IMR-90 (cell line): ENCODE measurements at places on chromosomes 1 and 21. TPM values are rescaled to one million over a fixed set of nuclear protein-coding genes. Genes with fewer than 3 reads are reported as not detected.

The S100A6 gene
- total RNA-seq: 373 and 555 TPM in 2 replicates

The MAGI3 gene
- 8.8 and 9.2 TPM in 2 replicates for total RNA-seq

The SLAMF7 gene
- not detected in 2 replicates for total RNA-seq

DNA sequence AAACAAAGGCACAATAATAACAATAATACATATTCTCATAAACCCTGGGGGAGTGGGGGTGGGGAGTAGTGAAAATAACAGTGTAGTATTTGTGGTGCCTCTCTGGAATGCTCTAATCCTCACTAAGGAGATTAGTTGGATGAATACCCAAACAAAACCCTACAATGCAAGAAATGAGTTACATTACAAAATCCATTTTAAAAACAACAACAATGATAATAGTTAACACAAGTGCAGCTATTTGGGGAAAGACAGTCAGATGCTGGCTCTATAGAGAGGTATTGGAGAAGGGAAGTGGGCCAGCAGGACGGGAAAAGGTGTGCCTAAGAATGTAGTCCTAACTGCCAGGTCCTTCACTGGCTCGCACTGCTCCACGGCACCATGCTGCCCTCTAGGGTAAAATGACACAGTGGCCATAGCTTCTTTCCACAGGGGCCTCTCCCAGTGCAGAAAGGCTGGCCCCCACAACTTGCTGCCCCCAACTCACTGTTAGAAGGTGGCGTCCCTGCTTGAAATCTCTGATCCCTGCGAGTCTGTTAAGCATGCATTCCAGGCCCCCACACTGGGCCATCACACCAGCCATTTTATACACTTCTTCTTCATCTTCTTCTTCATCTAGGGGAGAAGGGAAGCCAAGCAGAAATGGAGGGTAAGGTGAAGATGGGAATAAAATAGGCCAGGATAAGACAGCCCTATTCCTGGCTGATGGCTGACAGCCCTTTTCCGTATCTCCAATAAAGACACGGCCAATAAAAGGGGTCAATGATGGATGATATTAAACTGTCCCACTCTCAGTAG is 113.8 kb downstream of the UBR4 start:
- peak; percentile 7 for DNase-seq
- peaks cover 77% of the 10 kb centered on the region for H3K36me3 ChIP-seq
- H3K27me3 ChIP-seq: no peaks in the 10 kb centered on the region
- no peak overlapping the region for H3K4me3 ChIP-seq

DNA sequence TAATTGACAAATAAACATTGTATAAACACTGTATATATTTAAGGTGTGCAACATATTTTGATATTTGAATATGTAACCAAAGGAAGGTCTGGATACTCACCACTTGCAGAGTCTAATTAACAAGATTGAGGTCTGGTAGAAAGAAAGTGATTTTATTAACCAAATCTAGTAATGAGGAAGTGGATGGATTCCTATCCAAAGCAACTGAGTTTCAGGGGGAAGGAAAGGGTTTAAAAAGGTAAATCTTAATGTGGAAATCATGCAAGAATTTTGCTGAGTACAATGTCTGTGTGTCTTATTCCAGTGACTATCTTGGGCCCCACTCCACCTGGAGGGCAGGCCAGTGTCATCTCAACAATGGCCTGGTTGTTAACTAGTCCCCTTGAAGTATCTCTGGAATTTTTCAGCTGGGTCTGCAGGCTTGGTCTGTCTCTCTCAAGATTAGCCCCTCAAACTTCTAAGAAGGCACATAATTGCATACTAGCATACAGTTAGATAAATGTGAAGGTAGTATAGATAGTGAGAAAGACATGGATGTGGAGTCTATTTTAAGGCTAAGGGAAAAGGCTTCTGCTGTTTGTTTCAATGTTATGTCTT is 262.7 kb upstream of the RGS18 start:
- H3K4me1 ChIP-seq: no peaks in the 10 kb centered on the region
- H3K36me3 ChIP-seq: no peaks in the 10 kb centered on the region
- H3K27me3 ChIP-seq: no peaks in the 10 kb centered on the region
- no peak overlapping the region for H3K4me3 ChIP-seq
- H3K27ac ChIP-seq: no peak overlapping the region
